ENCODE measurements at places on chromosomes 5 and 9.

DNA sequence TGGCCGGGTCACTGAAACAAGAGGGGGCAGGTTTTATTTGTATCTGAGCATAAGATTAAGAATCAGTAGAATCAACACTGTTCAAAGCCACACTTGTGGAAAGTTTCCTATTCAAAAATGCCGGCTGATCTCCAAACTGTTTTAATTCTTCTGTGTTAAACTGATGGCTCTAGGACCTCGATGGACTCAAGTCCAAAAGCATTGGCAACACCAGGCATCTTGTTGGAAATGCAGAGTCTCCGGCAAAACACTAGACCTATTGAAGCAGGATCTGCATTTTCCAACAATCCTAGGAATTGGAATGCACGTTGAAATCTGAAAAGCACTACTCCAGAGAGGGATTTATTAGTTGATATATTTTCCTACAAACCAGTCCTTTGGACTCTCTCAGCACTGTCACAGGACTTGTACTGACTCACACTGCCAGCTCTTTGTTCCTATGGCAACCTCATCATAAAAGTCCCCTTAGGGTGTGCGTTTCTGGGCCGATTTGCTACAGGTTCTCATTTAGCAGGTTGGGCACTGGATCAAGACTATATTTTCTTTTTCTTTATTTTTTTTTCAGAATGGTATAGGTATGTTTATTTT lies 48.1 kb upstream of the PCA3 start:
- DNase-seq = no peak

GRCh38 chr5:80168388-80169028 lies 87.3 kb downstream of the SERINC5 start:
- no peak for DNase-seq

DNA sequence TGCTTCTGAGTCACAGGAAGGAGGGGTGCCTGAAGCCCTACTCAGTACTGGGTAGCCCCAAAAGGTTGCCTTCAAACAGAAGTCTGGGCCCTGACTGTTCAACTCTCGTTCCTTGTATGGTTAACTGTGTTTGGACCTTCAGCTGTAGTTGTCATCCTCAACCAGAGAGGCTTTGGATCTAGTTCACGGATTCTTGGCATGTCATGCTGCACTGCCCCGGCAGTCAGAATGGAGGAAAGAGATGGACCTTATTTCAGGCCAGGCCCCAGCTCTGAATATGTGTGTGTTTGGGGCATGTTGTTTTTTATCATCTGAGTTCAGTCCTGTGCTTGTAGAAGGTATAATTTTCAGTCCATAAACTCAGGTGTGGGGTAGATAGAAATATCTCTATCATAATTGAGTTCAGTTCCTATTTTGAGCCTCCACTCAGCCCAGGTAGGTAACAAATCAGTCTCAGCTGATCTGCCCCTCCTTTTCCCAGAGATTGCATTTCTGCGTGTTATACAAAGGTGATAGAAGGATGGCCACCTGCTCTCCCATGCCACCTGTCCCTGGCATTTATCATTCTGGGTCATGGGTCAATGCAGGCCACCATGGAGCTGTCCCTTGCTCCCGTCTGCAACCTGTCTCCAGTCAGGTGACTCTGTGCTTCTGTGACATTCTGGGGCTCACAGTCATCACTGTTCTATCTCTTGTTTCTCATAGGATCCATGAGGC lies 127.5 kb upstream of the CPEB4 start:
- no peak for DNase-seq

DNA sequence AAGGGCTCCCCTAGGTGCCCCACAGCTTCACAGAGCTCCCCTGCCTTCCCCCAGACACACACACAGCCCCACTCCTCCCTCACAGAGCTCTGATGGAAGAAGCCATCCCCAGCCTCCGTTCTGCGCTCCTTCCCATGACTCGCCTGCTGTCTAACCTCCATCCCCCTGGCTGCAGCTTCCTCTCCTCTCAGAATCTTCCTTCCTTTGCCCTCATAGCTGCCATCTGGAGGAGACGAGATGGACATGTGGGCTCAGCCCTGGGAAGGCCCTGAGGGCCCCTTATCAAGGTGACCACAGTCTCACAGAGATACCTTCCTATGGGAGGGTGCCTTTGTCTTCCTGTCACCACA lies 94.3 kb downstream of the PCDH1 start:
- DNase-seq = no peak

GRCh38 chr9:137720571-137721110 lies 101.8 kb downstream of the EHMT1 start:
- DNase-seq = no peak

DNA sequence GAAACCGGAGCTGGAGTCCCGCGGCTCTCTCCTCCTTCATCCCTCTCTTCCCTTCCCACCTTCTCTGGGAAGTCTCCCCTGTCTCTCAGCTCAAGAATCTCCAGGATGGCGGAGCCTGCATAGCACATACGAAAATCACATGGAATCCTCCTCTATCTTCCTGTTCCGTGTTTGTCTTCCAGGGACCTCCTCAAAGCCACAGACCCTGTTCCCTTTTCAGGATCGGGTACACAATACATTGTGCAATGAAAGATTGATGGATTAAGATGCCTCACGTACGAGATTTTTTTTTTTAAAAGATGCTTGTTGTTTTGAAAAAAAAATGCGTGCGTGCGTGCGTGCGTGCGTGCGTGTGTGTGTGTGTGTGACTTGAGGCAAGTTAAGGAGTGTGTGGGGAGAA lies 46.6 kb upstream of the OLFM1 start:
- DNase-seq = no peak

DNA sequence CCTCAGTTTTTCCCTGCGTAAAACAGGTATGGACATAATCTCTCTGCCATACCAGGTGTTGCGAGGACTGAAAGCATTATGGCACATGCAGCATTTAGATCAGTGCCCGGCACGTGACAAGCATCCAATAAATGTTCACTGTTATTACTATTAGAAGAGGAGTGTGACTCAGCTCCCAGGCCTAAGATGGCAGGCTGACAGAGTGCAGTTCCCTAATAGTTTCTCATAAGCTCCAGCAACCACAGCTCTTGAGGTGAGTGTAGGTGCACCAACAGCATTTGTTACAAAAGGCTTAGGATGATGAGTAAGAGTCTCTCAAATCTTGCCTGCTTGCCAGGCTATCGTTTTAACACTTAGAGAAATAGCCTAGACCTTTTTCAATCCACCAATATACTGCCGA lies 28.9 kb upstream of the GLIS3 start:
- no peak for DNase-seq

GRCh38 chr5:717143-717542 lies 24.0 kb upstream of the TPPP start:
- DNase-seq = no peak

DNA sequence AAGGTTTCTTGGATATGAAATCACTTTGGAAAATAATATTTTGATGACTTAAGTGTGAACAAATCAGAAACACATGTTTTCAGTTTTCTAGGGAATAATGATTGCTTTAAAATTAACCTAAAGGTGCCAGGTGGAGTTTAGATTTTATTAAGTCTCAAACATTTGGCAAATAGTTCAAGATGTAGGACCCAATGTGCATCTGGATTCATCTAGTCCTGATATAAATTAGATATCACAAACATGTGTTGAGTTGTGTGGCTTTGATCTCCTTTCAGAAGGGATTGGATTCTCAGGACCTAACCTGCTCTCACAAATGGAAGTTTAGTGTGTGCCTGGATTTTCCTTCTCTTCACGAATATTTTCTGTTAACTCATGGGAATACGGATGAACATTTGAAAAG lies 291.4 kb upstream of the ISL1 start:
- DNase-seq = no peak

DNA sequence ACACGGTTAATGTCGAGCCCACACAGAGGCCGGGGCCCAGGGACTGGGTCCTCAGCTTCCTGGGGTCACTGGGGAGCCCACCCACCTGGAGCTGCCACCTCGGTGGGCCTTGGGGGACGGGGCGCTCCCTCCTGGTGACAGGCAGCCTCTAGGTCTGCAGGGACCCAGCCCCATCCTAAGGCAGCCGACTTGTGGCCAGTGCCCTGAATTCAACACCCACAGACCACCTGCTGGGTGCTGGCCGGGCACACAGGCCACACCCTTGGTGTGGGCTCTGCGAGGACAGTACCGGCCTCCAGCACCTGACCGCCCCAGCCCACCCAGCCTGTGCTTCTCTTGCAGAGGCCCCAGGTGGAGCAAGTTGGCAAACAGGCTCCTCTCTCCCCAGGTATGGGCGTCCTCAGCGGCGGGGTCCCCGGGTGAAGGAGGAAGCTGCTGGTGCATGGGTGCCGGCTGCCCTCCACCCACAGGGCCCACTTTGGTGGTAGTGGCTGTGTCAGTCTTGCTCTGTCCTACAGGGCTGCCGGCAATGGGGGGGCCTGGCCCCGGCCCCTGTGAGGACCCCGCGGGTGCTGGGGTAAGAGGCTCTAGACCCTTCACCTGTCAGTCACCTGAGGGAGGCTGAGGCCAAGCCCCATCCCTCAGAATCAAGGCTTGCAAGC lies 8.3 kb downstream of the ENTPD8 start:
- no peak for DNase-seq

DNA sequence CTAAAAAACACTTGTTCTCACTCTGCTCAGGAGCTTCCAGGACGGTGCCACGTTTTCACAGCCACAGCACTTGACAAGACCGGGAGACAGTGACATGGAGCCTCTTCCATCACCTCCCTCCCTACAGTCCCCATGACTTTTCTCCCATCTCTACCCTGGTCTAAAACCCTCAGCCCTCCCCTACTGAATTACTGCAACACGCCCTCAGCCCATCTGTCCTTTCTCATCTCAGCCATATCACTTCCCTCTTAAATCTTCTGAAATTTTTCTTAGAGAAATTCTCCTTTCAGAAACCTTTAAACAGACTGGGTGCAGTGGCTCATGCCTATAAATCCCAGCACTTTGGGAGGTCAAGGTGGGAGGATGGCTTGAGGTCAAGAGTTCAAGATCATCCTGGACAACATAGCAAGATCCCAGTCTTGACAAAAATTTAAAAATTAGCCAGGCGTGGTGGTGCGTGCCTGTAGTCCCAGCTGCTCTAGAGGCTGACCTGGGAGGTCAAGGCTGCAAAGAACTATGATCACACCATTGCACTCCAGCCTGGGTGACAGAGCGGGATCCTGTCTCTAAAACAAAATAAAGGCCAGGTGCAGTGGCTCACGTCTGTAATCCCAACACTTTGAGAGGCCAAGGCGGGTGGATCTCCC lies 125.8 kb downstream of the MYO10 start:
- DNase-seq = no peak

GRCh38 chr5:130011986-130012385 lies 107.7 kb downstream of the CHSY3 start:
- no peak for DNase-seq

DNA sequence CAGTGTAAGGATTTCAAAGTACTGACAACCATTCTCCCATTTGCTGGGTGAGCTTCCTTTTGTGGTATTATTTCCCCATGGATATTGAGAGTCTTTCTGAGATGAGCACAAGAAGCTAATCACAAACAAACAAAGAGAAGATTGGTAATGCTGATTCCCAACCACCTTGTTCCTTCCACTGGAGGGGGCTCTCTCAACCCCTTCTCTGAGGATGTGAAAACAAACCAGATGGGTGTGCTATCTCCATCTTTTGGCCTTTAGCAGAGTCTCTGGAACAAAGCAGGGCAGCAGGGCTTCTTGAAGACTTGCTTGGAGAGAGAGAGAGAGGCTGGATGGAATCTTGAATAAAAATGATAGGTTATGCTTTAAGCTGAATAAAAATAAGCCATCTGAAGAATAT lies 576.7 kb upstream of the ZNF462 start:
- no peak for DNase-seq

GRCh38 chr9:99416007-99416406 lies 193.9 kb downstream of the SEC61B start:
- no peak for DNase-seq
